Eye (tissue), 1 donor: ENCODE measurements at places on chromosomes 16 and 17.
A peak's percentile ranks its signal among the peaks of the same experiment; 100 is the strongest.

GRCh38 chr16:2238150-2238837, 2.0 kb downstream of the DNASE1L2 start:
- DNase-seq = no peak

DNA sequence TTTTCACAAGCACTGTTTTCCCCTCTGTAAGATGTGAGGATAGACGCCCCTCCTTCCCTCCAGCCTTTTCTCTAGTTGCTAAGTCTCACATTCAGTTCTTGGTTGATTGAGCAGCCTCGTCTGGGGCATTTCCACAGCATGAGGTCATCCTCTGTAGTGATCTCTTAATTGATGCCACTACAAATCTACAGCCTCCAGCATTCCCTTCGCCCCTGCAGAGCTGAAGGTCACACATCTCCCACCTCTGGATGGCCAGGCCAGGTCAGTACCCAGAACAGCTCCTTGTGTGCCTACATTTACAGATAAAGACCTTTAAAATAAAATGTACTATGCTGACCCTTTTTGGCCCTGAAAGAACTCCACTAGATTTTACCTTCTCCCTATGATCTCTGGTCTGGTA, 32.5 kb upstream of the CDH11 start:
- peak; percentile 91 for DNase-seq

DNA sequence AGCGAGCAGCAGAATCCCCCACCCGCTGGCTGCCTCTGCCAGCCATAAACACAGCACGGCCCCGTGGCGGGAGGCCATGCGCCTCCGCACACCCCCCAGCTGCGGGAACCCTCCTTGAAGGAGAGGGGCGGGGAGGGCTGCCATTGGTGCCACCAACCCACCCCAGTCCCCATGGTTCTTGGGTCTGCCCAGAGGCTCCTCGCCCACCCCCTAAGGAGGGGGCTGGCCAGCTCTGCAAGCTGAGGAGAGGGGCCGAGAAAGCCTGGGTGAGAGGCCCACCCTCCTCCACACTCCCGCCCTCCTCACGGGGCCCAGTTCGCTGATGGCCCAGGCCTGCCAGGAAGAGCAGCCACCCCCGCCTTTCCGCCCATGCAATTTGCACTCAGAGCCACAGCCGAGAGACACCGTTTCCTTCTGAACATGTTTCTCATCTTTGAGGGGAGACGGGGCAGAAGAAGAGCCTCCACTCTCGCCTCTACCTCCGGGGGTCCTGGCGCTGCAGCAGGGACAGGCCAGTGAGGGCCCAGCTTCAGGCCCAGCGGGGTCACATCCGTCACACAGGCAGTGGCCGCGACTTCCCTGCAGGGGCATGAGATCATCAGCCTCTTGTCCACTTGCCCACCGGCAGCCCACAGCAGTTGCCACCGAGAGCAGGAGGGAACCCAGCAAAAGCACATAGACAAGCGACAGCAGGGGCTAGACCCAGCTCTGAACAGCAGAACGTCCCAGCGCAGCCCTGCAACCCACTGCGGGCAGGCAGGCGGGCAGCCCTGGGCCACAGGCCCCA, 23.0 kb downstream of the KATNB1 start:
- DNase-seq = no peak

DNA sequence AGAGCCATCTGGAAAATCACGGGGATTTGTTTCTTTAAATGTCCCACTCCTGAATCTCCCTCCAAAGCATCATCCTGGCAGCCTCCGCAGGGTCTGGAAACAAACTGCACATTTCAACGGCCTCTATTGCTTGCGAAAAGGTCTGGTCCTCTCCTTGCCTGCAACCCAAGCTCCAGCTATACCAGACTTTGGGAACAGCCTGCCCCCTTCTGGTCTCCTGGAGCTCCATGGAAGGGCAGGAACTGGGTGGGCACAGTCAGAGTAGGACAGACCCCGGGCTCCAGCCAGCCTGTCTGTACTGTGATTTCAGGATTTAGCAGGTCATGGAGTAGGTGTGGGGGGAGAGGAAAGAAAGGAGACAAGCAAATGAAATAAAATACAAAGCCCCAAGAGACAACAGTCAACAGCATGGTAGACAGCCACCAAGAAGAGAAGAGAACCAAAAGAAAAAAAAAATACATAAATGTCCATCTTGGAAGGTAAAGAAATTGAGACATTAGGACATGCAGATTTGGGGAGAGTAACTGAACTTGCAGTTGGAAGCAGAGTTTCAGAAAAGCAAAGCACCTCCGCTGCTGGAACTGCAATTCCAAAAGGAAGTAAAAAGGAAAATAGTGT, 2.7 kb downstream of the XYLT1 start:
- DNase-seq = peak; percentile 92

DNA sequence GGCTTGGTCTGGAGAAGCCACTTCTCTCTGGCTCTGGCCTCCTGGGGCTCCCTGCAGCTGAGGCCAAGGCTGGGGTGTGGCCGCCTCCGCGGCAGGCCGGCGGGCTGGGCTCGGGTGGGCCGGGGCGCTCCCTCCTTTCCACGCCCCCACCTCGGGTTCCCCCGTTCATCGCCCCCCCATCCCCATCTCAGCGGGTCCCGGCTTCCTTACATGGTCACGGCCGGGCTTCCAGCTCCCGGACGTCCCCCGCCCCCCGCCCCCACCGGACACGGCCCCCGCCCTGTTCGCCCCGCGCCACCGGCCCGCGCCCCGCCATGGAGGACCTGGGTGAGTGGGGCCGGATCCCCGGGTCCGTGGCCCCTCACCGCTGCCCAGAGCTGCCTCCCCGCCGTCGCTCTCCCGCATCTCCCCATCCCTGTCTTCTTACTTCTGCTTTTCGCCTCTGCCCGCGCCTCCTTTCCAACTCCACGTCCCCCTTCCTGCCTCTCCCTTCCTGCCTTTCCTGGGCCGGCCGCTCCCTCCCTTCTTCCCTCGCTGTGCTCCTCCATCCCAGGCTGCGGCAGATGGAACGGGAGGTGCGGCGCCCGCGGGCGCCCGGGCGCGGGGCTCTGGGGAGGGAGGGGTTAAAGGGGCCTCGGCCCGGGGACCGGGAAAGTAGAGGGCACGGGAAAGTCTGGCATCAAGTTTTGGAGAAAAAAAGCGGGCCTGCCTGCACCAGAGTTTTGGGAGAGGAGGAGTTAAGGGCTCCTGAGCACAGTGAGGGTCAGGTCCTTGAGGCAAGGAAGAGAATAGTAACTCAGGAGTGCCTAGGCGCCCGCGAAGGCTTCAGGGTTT, at the start of gene TGFB1I1:
Gene TGFB1I1 (plus strand): TSS at position 278 of the 834 bp plus-strand sequence. CDS start 37 bp downstream, at position 315.
- DNase-seq = peak; percentile 75
